ENCODE measurements at places on chromosomes 4 and X.

DNA sequence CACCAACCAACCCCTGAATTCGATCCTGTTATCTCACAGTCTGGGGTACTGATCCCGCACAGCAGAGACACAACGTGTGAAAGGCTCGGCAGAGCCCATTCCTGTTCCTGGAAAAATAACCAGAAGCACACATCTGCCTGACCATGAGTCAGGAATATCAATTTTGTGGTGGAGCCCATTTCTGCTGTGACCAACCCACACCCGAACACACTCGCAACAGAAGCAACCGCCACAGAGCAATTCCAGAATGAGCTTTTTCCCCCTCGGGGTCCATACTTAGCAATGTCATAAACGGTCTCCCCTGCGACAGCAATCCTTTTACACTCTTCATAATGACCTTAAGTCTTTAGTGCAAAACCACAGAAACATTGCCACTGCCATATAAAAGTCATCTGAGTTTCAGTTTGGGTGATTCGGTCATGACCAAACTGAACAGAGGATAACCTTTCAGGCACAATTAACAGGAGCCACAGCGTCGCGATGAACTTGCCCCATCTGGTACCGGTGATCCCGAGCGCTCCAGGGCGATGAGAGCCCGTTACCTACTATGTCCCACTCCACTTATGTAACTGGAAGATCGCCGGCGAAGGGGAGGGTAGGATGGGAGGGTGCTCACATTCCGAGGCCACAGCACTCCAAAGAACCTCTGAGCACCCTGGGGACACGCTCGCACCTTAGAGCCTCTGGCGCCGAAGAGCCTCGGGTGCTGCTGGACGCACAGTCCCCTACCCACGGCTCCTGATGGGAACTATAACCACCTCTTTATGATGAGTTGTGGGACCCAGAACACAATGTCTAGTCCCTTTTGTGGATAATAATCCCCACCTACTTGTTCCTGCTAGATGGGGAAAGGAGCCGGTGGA lies 1.1 kb downstream of the MECP2 start:
- DNase-seq: peak; percentile 14

- no peak for DNase-seq
Observed at GRCh38 chr4:180057891-180058671, 2185.1 kb upstream of the TENM3 start.

- DNase-seq: no peak
Observed at GRCh38 chr4:22874334-22874912, 181.7 kb downstream of the GBA3 start.

DNA sequence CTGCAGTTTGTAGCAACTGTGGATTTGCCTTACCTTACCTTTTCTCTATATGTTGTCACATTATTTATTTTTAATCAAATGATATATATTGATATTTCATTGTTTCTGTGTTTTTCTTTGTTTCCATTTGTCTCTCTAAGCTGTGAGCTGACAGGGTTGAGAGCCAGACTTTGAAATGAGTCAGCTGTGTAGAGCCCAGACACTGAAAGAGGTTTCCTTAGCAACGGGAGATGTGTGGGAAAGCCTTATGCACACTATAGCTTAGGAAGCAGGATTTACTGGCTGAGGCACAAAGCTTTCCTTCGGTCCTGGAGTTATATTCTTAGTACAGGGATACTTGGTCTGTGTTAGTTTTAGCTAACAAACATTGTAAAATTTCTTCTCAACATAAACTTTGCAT lies 192.2 kb downstream of the FGF13 start:
- no peak for DNase-seq

DNA sequence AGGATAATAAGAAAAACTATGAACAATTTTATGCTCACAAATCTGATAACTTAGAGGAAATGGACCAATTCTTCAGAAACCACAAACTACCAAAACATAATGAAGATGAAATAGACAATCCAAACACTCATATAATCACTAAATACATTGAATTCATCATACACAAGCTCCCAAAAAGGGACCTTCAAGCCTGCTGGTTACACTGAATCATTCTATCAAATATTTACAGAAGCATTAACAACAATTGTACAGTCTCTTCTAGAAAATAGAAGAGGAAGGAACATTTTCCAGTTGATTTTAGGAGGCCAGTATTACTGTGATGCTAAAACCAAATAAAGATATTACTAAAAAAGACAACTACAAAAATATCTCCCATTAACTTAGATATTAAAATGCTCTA lies 88.3 kb downstream of the IL15 start:
- no peak for DNase-seq

DNA sequence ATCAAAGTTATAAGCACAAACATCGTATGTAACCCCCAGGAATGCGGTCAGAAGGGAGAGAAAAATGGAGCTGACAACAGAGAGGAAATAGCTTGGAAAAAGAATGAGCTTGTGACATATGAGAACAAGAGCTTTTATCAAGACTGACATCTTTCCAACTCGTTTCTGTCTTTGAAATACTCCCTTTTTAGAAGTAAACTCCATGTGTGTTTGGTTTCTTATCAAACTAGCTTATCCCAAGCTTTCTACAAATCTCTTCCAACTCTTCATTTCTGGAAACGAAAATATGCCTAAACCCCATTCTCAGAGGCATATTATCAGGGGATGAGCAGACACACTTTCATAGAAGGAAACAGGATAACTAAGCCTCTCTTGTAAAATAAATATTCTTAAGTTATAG lies 235.4 kb downstream of the NAF1 start:
- no peak for DNase-seq

DNA sequence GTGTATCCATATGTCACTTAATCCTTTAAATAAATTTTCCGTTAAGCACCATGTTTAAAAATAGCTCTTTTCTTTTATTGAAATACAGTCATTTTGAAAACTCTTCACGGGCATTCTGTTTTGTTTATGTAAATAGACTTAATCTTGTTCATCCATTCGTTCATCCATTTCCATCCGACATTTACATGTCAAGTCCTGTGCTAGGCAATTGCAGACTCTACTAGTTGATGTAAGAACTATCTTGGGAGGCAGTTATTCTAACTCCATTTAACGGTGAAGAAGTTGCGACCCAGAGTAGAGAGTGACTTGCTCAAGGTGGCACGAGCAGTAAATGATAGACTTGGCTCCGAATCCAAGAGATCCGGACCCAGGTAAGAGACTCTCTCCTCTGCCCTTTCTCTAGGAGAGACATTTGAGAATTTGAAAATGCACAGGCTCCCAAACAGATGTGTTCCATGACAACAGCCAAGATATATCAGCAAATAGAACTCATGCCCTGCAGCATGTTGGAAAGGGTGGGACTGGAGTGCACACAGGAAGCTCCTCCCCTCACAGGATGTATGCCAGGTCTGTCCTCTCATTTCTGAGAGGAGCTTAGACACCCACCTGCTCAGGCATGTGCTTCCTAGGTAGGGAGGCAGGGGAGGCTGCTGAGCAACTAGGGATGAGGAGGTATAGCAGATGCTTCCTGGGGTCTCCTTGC lies 64.5 kb downstream of the DRD5 start:
- DNase-seq: no peak

- DNase-seq: no peak
Observed at GRCh38 chr4:165006886-165007285, 24.9 kb upstream of the TRIM60 start.

DNA sequence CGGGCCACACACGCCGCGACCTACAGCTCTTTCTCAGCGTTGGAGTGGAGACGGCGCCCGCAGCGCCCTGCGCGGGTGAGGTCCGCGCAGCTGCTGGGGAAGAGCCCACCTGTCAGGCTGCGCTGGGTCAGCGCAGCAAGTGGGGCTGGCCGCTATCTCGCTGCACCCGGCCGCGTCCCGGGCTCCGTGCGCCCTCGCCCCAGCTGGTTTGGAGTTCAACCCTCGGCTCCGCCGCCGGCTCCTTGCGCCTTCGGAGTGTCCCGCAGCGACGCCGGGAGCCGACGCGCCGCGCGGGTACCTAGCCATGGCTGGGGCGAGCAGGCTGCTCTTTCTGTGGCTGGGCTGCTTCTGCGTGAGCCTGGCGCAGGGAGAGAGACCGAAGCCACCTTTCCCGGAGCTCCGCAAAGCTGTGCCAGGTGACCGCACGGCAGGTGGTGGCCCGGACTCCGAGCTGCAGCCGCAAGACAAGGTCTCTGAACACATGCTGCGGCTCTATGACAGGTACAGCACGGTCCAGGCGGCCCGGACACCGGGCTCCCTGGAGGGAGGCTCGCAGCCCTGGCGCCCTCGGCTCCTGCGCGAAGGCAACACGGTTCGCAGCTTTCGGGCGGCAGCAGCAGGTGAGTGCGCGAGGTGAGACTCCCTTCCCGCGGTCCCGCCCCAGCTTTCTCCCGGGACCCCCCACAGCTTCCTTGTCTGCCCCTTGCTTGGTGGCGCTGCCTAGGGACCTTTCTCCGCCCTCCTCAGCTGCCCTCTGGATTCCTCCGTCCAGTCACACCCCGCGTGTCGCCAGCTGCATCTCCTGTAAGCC lies 678 bp downstream of the BMP3 start:
- DNase-seq: no peak

GRCh38 chrX:54446084-54446483 lies 5.9 kb downstream of the TSR2 start:
- no peak for DNase-seq

DNA sequence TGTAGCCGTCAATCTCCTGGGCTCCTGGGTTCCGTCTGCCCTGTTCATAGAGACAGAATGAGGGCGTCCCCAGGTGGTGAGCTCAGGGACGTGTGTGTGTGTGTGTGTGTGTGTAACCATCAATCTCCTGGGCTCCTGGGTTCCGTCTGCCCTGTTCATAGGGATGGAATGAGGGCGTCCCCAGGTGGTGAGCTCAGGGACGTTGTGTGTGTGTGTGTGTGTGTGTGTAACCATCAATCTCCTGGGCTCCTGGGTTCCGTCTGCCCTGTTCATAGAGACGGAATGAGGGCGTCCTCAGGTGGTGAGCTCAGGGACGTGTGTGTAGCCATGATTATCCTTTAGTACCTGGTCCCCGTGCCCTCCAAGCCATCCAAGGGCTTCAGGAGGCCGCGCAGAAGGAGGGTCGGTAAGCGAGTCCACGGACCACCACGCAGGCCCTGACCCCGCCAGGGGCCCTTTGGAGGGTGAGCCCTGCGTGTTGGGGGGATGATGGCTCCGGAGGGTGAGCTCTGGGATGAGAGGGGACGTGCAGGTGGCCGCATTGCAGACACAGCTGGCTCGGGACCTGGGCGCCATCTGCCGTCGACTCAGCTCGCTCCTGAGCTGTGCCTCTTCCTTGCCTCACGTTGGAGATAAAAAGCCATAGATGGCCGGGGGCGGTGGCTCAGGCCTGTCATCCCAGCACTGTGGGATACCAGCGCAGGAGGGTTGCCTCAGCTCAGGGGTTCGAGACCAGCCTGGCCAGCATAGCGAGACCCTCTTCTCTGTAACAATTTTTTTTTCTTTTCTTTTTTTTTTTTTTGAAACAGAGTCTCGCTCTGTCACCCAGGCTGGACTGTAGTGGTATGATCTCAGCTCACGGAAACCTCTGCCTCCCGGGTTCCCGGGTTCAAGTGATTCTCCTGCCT lies 5.4 kb upstream of the GTPBP6 start:
- no peak for DNase-seq

DNA sequence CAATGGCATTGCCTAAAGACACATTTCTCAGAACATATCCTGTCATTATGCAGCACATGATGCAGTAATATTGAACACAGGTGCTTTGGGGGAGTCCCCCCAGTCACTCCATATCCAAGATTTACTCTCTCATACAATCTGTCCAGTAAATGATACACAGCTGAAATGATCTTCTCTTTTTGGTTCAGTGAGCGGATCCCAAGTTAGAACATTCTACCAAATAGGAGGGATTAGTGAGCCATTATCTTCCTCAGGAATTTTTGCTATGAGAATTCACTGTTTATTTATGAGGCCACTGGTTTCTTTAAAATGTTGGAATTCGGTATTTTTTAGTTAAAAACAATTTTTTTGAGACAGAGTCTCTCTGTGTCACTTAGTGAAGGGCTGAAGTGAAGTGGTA lies 96.5 kb downstream of the TRAPPC11 start:
- DNase-seq: no peak

DNA sequence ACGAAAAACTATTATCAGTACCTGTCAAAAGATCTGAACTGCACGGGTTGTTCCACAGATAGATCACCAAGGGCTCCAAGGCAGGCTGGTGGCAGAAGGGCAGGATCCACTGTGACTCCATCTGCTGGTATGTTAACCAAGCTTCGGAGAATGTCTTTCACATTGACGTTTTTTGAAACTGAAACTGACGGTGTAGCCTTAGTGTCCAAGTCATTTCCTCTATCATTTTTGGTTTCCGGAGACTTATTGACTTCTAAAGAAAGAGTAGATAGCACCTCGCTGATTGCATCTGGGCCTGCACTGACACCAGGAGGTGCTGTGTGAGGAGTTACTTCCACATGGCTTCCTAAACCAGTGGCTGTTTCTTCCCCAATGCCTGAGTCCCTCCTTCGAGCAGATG lies 186.9 kb downstream of the LRBA start:
- DNase-seq: peak; percentile 68

DNA sequence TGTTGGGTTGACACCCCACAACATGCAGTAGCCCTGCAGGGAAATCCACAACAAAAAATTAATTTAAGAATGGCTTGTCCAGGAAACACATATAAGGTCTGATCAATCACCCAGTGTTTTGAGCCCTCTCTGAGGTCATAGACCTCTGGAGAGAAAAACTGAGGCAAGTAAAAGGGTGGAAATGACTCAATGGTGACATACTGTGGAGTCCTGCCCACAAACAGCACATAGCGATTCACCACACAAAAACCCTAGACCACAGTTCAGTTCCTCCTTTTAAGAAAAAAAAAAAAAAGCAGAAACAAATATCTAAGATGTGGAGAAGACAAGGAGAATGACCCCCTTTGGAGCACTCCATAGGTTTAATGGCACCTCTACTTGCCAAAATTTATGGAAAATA lies 2691.0 kb downstream of the PCDH7 start:
- DNase-seq: no peak

- no peak for DNase-seq
Observed at GRCh38 chr4:181181331-181181730, 1061.9 kb upstream of the TENM3 start.

GRCh38 chr4:19791422-19792123 lies 460.1 kb upstream of the SLIT2 start:
- DNase-seq: no peak

GRCh38 chrX:150515801-150516200 lies 52.6 kb upstream of the MTM1 start:
- no peak for DNase-seq

- DNase-seq: no peak
Observed at GRCh38 chr4:107592519-107592918, 127.5 kb downstream of the PAPSS1 start.

GRCh38 chr4:80538276-80538926 lies 202.9 kb downstream of the CFAP299 start:
- no peak for DNase-seq

GRCh38 chr4:173013232-173013930 lies 155.2 kb upstream of the GALNT7 start:
- DNase-seq: peak; percentile 31
